ENCODE measurements at places on chromosomes 2 and 18. TPM values are rescaled to one million over a fixed set of nuclear protein-coding genes. Genes with fewer than 3 reads are reported as not detected.

The MALL gene
- total RNA-seq, result 60.8 TPM

The DSC3 gene
- 0.69 TPM for total RNA-seq

The ICA1L gene
- 3.3 TPM for total RNA-seq

The ALKAL2 gene
- total RNA-seq, result 3.9 TPM

The FTCDNL1 gene
- total RNA-seq, result 3.5 TPM

The CFAP210 gene
- not detected for total RNA-seq

The KIF1A gene
- total RNA-seq, result 0.45 TPM

The MYCN gene
- total RNA-seq, result not detected

The FARP2 gene
- total RNA-seq, result 51.6 TPM

The GNLY gene
- not detected for total RNA-seq

The EVX2 gene
- not detected for total RNA-seq

The CFAP65 gene
- total RNA-seq, result not detected

The TUBA4B gene
- 0.25 TPM for total RNA-seq

The ST8SIA5 gene
- total RNA-seq, result 0.75 TPM

The GPR17 gene
- total RNA-seq, result not detected

The IL37 gene
- total RNA-seq, result not detected

The SNED1 gene
- 4.2 TPM for total RNA-seq

The FBXO15 gene
- total RNA-seq, result 1.7 TPM

The NFE2L2 gene
- 178 TPM for total RNA-seq

The KCNG2 gene
- not detected for total RNA-seq

The APLF gene
- 8.5 TPM for total RNA-seq

The FAM98A gene
- 25.2 TPM for total RNA-seq

The KATNAL2 gene
- total RNA-seq, result 10.3 TPM

The INHBB gene
- 0.52 TPM for total RNA-seq

The DSG2 gene
- total RNA-seq, result 111 TPM

The AKAIN1 gene
- total RNA-seq, result not detected

The C2orf66 gene
- not detected for total RNA-seq

The ELOA2 gene
- not detected for total RNA-seq

Measured in renal cortical epithelial cell (primary cell).